Activated naive CD4-positive, alpha-beta T cell treated with anti-CD3 and anti-CD28 coated beads, Interleukin-2, amount 50 U/mL, for 72 hours (primary cell): ENCODE measurements at places on chromosomes 4 and X. TPM values are rescaled to one million over a fixed set of nuclear protein-coding genes. Genes with fewer than 3 reads are reported as not detected.

Gene FGFR3
- total RNA-seq, result 0.12 TPM

Gene EMCN
- not detected for total RNA-seq

Gene PDE5A
- total RNA-seq, result 0.80 TPM

Gene ADH5
- total RNA-seq, result 122 TPM

Gene AKAP4
- total RNA-seq, result not detected

DNA sequence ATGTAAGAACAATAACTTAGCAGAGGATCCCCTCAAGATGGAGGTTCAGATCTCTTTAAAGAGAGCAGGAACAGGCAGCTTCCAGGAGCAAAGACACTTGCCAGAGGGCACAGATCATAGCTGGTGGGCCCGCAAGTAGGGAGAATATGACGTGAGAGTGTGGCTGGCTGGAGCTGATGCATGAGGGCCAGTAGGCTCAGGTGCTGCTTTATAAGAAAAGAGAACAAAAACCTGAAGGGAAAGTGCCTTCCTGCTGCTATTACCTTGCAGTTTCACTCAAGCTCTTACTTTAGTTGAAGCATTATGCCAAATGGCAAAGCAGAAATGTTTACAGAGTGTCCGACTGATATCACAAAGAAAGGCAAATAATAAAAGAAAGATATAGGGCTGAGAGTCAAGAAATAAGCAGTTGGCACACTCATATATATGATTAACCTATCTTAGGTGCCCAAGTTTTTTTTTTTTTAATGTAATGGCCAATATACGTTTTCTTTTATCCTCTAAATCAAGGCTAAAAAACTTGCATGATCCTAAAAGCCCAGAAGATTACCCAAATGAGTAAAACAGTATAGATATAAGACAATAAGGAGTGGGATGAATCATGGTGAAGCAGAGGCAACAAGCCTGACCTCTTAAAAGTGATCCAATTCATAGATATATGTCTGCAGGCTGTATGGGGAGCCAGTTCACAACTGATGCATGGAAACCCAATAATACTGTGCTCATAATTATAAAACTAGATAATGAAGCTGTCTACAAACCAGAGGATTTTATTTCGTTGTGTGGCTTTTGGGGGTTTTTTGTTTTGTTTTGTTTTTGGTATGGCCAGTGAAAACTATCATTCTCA lies 12.6 kb downstream of the NR0B1 start:
- DNase-seq, result no peak

GRCh38 chr4:99833756-99834155 lies 17.1 kb downstream of the DAPP1 start:
- no peak for DNase-seq

DNA sequence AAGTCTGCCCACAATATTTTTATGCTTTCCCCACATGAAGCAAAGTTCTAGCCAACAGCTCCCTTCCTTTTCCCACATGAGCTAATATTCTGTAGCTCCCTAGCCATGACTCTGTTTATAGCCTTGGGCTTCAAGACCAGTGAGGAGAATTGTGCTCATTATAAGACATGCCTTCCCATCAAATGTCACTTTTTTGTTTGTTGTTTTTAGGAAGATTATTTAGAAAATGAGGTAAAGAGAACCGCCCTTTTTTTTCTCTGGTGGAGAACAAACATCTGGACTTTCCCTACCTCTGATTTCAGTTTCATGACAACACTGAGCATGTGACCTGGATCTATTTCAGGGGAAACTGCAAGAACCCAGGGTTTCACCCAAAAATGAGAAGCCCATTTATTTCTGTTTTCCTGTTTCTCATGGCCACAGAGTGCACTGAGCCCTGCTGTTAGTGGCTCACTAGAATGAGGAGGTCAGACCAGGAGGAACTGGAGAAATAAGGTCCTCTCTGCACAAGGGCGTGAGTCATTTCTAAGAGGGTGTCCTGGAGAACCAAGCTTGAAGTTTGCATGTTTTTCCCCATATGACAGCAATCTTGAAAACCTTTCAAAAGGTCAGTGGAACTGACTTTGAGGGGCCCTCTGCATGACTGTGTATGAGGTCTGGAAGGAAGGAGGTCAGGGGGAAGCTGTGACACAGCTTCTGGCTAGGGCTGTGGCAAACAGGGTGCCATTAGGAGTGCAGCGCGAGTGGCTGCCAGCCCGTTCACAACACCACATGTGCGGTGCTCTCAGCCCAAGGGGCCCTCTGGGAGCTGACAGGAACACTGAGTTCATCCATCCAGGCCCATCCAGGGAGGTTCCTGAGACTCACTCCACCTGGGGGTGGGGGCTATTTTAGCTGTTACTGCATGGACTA lies 55.2 kb downstream of the CHST7 start:
- no peak for DNase-seq

DNA sequence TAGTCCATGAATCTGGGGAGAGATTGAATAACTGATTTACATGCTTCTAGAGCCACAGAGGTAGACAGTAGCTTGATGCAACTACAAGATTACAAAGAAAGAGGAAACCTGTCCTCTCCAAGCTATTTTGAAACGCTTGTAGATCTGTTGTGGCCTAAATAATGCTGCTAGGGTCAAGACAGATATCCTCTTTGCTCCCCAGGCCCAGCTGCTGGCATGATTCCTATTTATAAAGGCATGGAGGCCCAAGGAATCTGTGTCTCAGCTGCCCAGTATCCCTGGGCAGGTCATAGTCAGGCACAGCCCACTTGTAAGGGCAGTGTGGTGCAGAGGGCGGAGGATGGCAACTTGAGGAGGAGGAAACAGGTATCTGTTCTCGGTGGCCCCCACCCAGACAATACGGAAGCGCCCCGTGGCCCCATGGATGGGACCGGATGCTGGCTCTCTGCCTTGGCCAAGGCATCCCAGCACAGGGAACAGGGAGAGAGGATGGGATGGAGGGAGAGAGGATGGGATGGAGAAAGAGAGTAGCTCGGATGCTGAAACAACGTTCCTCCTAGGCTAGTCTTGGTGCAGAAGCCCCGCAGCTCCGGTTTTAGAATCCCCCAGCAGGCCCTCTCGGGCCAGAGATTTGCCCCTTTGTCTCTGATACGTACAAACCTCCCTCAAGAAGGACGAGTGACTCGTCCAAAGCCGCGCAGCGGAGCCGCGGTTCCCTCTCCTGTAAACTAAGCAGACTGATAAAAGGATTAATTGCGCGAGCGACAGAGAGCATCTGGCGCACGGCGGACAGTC lies 767 bp upstream of the SMIM20 start:
- DNase-seq, result peak; percentile 26

GRCh38 chr4:3623106-3623505 lies 90.9 kb upstream of the LRPAP1 start:
- no peak for DNase-seq

- no peak for DNase-seq
These were observed 77.2 kb upstream of the NEIL3 start for GRCh38 chr4:177232473-177232872.

GRCh38 chrX:12685541-12685940 lies 105.7 kb upstream of the PRPS2 start:
- DNase-seq, result no peak

- DNase-seq, result peak; percentile 33
These were observed at the start of gene EREG for GRCh38 chr4:74364652-74365491. EREG (plus strand) TSS chr4:74365145; CDS start chr4:74365309, 164 bp downstream.

DNA sequence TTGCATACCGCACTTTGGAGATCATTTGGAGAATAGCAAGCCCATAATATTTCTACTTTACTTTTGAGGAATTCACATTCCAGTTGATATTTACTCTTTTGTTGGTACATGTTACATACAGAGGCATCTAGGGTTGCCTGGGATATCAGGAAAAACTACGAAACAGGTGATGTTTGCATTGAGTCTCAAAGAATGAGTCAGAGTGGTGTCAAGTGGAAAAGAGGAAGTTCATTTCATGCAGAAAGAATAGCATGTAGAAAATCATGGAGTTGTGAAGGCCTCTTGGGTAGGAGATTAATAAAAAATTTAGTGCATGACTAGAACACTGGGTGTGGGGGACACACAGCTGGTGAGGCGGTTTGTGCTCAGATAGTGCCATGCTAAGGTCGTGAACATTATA lies 33.5 kb upstream of the ELOVL6 start:
- no peak for DNase-seq

DNA sequence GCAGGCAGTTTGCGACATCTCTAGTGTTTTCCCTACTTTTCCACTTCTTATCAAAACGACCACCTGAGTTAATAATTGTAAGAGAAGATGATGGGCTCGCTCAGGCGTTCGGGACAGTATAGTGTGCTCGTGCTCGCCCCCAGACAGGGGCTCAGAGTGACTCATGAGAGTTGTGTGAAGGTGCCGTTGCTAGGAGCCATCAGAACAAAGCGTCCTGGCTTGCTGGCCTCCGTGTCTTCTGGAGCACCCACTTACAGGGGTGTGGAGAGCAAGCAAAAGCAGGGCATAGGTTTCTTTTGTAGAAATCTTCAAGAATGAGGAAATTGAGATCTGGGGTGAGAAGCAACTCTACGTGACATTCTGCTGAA lies 73.0 kb upstream of the ADGRG2 start:
- DNase-seq, result no peak

DNA sequence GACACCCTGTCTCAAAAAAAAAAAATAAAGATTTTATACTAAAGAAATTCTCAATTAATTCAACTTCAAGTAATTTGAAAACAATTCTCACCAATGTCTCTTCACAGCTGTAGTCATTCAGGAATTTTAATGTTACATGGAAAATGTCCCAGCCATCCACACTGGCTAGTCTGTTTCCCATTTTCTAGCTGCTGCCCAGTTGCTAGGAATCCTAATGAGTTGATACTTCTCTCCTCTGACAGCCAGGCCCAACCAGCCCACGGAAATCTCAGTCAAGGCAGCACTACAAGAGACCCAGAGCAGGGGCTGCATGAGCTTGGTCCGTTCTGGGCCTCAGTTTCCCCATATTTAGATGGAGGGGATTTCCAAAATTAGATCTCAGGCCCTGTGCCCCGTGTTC lies 59.1 kb downstream of the CASP3 start:
- DNase-seq, result no peak

GRCh38 chrX:68684291-68684918 lies 36.9 kb downstream of the STARD8 start:
- DNase-seq, result no peak

GRCh38 chr4:157895205-157895604 lies 277.6 kb downstream of the GASK1B start:
- DNase-seq, result no peak
